ENCODE measurements at places on chromosomes 2 and 18.
A peak's percentile ranks its signal among the peaks of the same experiment; 100 is the strongest.

GRCh38 chr2:179455824-179456223 is 191.2 kb upstream of the SESTD1 start:
- DNase-seq = no peak

- no peak for DNase-seq
Measured at GRCh38 chr18:25350489-25351251, 1.3 kb downstream of the ZNF521 start.

DNA sequence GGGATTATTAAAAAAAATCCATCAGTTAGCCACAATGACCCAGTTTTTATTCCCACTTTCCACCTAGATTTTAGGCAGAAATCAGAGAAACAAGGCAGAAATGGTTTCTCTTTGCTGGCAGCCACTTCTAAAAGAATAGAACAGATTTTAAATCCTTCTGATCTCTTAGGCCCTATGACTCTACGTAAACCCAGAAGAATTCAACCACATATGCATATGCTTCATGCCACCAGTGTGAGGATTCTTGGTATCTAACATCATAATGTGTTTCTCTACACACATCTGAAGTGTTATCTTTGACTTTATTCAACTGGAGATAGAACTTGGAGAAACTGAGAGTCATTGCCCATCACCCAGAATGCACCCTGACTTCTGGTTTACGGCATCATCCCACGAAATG is 128.7 kb upstream of the TANK start:
- DNase-seq = no peak

DNA sequence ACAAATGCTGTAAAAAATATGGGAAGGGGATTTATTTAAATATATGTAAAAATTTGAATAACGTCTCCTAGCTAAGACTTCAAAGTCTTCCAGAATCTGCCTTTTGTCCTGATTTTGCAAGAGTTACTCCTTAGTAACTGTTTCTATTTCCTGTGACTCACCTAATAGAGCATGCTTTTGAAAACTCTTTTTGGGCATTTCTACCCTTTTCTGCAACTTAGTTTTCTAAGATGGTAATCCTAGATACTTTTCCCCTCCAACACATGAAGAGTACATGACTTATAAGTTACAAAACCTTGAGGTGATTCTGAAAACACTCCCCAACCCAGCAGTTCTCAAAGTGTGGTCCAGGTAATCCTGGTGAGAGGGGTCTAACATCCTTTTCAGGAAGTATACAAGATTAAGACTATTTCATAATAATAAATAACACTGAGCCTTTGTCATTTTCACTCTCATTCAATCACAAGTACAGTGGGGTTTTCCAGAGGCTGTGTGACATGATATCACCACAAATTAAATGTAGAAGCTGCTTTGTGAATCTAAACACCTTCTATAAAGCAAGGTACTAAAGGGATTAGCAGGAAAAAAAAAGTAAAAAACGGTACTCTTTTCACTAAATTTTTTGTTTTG is 31.9 kb downstream of the PPP4R3B start:
- DNase-seq = no peak

DNA sequence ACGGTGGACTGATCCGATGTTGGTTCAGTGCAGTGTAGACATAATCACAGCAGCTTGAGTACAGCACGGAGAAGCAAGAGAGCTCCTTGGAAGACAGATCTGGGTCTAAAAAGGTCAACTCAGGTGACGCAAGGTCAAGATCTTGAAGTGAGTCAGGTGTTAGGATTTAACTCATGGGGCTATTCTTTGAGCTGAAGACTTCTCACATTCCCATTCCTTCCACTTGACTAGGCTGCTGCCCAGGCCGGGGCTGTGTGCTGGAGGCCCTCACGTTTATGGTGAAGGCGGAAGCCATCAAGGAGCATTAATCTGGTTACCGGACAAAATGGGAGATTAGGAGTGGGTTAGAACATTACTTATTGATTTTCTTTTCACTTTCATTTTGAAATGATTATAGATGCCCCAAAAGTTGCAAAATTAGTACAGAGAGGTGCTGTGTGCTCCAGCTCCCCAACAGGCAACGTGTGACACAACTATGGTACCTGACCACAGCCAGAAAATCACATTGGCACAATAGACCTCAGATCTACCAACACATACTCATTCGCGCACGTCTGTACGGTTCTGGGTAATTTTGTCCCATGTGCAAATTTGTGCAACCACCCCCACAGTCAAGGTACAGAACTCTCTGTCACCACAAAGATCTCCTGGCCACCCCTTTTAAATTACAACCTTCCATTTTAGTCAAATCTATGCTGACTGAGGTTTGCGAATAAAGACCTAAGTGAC is 77.6 kb upstream of the SEC11C start:
- DNase-seq = no peak

DNA sequence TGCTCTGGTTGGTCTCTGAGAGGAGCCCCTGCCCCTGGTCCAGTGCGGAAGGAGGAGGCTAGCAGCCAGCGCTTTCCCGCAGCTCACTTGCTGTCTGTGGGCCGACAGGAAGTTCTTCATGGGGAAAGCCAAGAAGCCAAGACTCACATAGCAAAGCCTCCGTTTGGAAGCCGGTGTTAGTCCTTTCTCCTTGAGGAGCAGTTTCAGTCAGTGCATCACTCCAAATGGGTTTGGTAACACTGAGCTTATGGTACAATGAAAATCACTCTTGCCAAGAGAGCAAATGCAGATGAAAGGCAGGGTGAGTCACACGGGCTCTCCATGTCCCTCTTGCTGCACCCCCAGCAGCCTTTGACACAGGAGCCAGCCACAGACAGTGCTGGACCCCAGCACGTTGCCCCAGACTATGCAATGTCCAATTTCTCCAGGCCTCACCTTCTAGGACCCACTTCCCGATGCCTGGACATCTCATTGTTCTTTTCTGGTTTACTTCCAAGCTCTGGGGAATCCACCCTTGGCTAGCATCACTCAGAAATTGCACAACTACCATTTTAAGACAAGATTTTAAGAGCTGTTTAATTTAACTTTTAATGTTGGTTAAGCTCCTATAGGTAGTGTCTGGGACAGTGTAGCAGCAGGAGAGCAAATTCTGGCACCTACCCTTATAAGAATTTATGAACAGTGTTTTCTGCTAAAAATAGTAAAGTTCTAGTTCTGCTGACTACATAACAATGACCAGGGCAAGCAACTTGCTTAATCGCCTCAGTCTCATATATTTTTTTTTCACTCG is 174.9 kb downstream of the ASB1 start:
- DNase-seq = no peak

GRCh38 chr18:31252522-31252921 is 65.4 kb upstream of the DSG1 start:
- DNase-seq = no peak

DNA sequence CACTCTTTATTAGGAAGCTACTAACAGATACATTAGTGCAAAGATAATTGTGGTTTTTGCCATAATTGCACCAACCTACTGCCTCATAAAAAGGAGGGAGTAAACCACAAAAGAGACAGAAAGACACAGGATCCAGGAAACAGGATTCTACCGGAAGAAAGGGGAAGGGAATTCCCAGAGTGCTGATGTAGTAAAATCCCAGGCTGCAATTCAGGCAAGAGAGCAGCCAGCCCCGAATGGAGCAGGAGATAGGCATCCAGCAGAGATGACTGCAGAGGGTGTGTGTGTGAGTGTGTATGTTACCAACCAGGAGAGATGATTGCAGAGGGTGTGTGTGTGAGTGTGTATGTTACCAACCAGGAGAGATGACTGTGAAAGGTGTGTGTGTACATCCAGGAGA is 84.4 kb downstream of the KCNS3 start:
- DNase-seq = no peak

DNA sequence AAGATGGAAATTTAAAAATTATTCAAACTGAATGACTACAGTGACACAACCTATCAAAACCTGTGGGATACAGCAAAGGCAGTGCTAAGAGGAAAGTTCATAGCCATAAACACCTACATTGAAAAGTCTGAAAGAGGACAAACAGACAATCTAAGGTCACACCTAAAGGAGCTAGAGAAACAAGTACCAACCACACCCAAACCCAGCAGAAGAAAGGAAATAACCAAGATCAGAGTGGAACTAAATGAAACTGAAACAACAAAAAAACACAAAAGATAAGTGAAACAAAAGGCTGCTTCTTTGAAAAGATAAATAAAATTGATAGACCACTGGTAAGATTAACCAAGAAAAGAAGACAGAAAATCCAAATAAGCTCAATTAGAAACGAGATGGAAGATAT is 247.2 kb upstream of the ZNF804A start:
- no peak for DNase-seq

- no peak for DNase-seq
Measured at GRCh38 chr2:204638471-204639194, 93.4 kb downstream of the PARD3B start.

GRCh38 chr2:83016343-83017110 is 1442.6 kb downstream of the SUCLG1 start:
- DNase-seq = no peak

- DNase-seq = no peak
Measured at GRCh38 chr18:36315736-36316135, 18.2 kb downstream of the FHOD3 start.

- DNase-seq = peak; percentile 77
Measured at GRCh38 chr2:74587664-74588277, 33.3 kb downstream of the DOK1 start.

- DNase-seq = no peak
Measured at GRCh38 chr18:58009166-58009565, 34.9 kb upstream of the NEDD4L start.

DNA sequence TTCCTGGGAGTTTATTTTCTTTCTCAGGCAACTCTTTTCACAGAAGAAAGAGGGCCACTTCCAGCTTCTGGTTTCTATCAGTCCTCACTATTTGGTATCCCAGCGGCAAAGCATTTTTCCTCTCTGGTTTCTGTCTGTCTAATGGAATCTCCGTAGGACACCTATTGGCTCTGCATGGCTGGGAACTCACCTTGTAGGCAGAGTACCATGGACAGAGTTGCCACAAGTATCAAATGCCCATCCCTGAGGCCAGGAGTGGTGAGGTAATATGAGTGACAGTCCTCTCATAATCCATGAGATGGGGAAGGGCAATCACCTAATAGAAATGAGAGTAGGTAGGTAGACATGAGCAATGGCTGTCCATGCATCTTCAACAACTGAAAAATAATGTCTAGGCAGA is 369.5 kb upstream of the PIK3C3 start:
- DNase-seq = no peak

DNA sequence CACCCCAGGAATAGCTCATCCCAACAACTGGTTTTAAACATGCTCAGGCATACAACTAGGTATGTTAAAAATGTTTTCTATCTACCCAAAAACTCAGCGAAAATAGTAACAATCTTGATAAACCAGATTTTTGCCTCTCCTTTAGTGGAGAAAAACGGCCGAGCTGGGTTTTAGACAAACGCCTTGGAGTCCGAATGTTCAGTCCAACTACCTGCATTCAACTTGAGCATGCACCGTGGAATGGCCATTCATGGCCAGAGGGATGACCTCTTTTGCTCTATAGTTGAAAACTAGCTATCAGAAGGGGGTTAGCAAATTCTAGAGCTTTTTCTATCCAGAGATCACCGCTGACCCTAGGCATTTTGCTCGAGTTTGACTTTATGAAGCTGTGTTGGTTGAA is 30.8 kb downstream of the PDIA6 start:
- no peak for DNase-seq

- DNase-seq = no peak
Measured at GRCh38 chr18:10404168-10404567, 50.3 kb upstream of the APCDD1 start.

DNA sequence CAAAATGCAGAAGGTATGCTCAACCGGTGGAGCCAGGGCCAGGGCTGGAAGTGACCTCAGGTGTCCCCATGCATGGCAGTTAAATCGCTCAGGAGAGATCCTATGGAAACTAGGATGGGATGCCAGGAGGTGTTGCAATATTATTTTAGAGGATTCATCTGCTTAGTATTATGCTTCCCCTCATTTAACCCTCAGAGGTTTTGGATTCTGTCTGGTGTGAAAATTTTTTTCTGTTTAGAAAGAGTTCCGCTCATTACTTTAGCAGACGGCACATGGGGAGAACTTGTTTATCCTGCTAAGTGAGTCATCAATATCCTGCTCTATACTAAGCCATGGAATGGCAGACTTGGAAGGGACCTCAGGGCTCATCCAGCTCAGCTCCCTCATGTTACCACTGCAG is 42.5 kb downstream of the TRIB2 start:
- DNase-seq = no peak

GRCh38 chr2:4618141-4618540 is 914.8 kb downstream of the DCDC2C start:
- DNase-seq = no peak

DNA sequence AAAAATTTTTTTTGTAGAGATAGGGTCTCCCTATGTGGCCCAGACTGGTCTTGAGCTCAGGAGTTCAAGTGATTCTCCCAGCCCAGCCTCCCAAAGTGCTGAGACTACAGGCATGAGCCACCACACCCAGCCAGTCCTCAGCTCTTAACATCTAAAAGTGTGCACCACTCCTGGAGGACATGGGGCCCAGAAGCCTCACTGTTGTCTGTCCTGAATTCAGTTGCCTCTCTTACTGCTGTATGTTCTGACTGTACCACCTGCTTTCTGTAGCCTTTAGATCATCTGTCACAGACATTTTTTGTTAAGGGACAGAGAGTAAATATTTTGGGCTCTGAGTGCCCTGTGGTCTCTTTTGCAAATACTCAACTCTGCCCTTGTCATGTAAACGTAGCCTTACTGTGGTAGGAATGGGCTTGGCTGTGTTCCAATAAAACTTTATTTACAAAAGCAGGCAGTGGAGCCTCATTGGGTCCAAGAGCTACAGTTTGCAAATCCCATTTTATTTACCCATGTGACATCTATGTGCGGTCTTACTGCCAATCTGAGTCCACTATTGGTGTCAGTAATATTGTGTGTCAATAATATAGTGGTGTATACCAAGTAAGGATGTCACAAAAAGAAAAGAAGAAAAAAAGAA is 38.1 kb downstream of the TMEM37 start:
- no peak for DNase-seq

GRCh38 chr18:23101861-23102432 is 33.3 kb upstream of the CABLES1 start:
- DNase-seq = no peak

- no peak for DNase-seq
Measured at GRCh38 chr2:152613235-152613634, 104.0 kb downstream of the PRPF40A start.

GRCh38 chr2:202042444-202042843 is 8.8 kb downstream of the FZD7 start:
- no peak for DNase-seq

- DNase-seq = no peak
Measured at GRCh38 chr2:55986700-55987440, 63.3 kb upstream of the EFEMP1 start.

Measured in CD4-positive, alpha-beta T cell treated with Interleukin-21 for 1 hour (primary cell).